ENCODE measurements at places on chromosomes 1 and 21.

DNA sequence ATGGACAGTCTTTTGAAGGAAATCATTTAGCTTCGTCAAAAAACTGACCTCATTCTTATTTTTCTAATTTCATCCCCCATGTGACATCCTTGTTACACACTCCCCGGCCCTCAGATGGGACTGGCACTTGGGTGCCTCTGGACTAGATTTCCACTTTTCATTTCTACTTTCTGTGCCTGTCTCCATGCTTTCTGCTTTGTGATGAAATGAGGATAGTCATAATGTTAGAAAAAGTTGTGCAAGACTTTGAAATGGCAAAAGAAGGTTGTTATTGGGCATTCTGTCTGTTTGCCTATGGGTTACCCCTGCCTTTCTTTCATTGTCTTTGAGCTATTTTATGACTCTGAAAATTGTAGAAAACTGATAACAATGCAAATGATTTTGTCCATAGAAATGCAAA is 54.9 kb downstream of the MDM4 start:
- DNase-seq, result no peak

GRCh38 chr1:189803364-189803763 is 674.3 kb downstream of the BRINP3 start:
- DNase-seq, result no peak

- peak; percentile 6 for DNase-seq
These were observed 154.3 kb upstream of the USP24 start for GRCh38 chr1:55369474-55369873.

GRCh38 chr1:237794071-237794470 is 96.7 kb downstream of the ZP4 start:
- DNase-seq, result no peak

GRCh38 chr1:239125027-239125426 is 261.3 kb upstream of the CHRM3 start:
- no peak for DNase-seq
